ENCODE measurements at places on chromosomes 6 and 20. TPM values are rescaled to one million over a fixed set of nuclear protein-coding genes. Genes with fewer than 3 reads are reported as not detected.

DNA sequence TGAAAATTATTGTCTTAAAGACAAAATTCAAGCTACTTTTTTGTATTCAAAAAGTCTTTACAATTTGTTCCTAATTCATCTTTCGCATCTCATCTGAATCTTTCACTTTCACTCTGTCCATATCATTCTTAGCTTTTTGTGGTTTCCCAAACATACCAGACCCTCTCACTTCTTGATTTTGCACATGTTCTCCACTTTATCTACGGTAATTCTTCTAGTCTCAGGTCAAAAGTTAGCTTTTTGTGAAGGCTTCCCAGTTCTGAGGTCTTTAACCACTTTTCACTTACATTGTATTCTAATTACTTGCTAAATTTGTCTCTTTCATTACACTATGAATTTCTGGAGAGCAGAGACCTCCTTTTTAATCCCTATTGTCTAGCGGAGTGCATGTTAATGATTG lies 34.6 kb upstream of the EPHA7 start:
- H3K27me3 ChIP-seq: no peaks in the 10 kb centered on the region
- no peak overlapping the region for H3K27ac ChIP-seq
- no peaks in the 10 kb centered on the region for H3K36me3 ChIP-seq

DNA sequence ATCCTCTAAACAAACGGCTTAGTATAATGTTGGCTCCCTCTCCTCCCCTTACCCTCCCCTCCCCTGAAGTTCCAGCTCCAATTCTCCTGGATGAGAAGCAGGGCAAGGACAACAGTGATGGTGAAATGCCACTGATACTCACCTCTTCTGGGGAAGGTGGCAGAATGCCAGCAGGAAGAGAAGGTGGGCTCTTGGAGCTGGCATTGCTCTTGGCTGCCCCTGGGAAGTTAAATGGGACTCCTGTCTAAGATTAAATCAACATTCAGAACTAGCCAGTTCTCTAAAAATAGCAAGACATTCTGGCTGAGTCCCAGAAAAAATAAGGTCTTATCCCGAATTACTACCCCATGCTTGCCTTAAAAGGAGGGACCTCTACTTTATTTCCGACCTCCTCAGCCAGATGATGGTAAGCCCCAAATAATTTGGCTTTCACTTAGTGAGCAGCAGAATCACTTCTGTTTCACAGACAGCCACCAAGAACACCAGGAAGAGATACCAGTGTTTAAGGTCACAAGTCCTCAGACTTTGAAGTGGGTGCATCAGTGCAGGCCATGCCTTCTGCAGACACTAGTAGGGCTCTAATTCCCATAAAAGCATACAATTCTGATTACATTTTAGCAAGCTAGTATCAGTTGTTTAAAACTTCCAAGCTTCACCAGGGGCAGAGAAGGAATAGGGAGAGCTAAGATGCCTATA lies 46.0 kb upstream of the IL17A start:
- H3K27ac ChIP-seq: no peak overlapping the region
- no peak overlapping the region for H3K4me3 ChIP-seq
- H3K36me3 ChIP-seq: no peaks in the 10 kb centered on the region
- no peaks in the 10 kb centered on the region for H3K27me3 ChIP-seq
- DNase-seq: no peak
- no peaks in the 10 kb centered on the region for H3K4me1 ChIP-seq

GRCh38 chr6:105320271-105320670 lies 82.6 kb downstream of the PREP start:
- H3K27ac ChIP-seq: no peak overlapping the region
- no peaks in the 10 kb centered on the region for H3K4me1 ChIP-seq
- H3K36me3 ChIP-seq: no peaks in the 10 kb centered on the region
- no peak for DNase-seq
- H3K27me3 ChIP-seq: no peaks in the 10 kb centered on the region
- H3K4me3 ChIP-seq: no peak overlapping the region

DNA sequence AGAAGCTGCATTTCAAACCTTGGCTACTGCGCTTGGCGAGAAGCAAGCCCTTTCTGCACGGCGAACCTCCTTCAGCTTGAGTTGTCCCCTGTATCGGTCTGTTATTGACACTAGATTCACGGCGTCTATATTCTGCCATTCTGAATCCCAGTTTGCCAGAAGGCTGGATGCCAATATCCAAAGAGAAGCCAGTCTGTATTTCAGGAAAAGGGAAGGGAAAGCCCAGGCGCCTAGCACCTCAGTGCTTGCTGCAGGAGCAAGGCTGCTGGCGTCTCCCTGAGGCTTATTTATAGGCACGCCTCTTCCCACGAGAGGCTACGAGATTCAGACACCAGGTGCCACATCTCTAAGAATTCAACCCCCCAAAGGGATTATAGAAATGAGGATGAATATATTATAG lies 89.6 kb upstream of the CDH4 start:
- DNase-seq: no peak
- H3K27me3 ChIP-seq: no peaks in the 10 kb centered on the region
- no peaks in the 10 kb centered on the region for H3K4me1 ChIP-seq

- DNase-seq: no peak
- H3K27ac ChIP-seq: no peak overlapping the region
- no peaks in the 10 kb centered on the region for H3K4me1 ChIP-seq
- H3K36me3 ChIP-seq: no peaks in the 10 kb centered on the region
Measured at GRCh38 chr20:17589161-17589834, 19.4 kb downstream of the DSTN start.

- H3K4me3 ChIP-seq: no peak overlapping the region
- no peaks in the 10 kb centered on the region for H3K27me3 ChIP-seq
- H3K27ac ChIP-seq: no peak overlapping the region
- no peaks in the 10 kb centered on the region for H3K4me1 ChIP-seq
- DNase-seq: no peak
Measured at GRCh38 chr6:113104541-113104940, 752.6 kb upstream of the MARCKS start.

DNA sequence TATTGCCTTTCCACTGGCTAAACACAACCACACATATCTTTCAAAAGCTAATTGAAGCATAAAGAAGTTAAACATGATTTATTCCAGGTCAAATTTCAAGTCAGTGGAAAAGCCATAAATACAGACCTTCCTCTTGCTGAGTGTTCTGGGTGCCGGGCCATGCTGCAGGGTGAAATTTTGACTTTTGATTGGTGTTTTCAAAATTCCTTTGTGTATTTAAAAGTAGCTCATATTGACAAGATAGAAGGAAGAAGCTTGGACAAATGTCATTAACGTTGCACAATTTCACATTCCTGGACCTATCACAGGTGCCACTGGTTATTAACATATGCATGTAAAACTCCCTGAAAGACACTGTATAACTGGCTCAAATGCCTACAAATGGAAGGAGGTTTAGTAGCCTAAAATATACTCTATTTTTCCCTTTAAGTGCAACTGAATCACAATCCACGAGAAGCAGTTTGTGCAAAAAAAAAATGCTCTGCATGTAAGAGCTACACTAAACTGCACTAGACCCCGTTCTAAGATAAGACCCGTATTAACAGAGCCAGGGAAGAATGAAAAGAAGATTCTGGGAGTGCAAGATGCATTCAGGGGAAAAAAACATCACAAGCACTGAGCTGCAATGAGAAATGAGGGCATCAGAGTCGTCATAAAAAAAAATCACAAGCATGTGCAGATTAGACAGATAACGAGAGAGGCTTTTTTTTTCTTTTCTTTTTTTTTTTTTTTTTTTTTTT lies 30.4 kb downstream of the ATXN1 start:
- DNase-seq: no peak
- H3K4me1 ChIP-seq: no peaks in the 10 kb centered on the region
- H3K4me3 ChIP-seq: no peak overlapping the region
- no peak overlapping the region for H3K27ac ChIP-seq
- no peaks in the 10 kb centered on the region for H3K36me3 ChIP-seq
- H3K27me3 ChIP-seq: no peaks in the 10 kb centered on the region

- H3K27ac ChIP-seq: no peak overlapping the region
- peaks cover 12% of the 10 kb centered on the region for H3K36me3 ChIP-seq
- no peaks in the 10 kb centered on the region for H3K27me3 ChIP-seq
- DNase-seq: no peak
- peaks cover 34% of the 10 kb centered on the region for H3K4me1 ChIP-seq
- no peak overlapping the region for H3K4me3 ChIP-seq
Measured at GRCh38 chr6:8065519-8065911, 1.3 kb upstream of the BLOC1S5 start.

HCK gene
- 16.9 TPM for total RNA-seq

FILIP1 gene
- total RNA-seq: 0.15 TPM

POM121L2 gene
- not detected for total RNA-seq

TBXT gene
- 11.3 TPM for total RNA-seq

ZNF165 gene
- 0.26 TPM for total RNA-seq

TMEM74B gene
- not detected for total RNA-seq

Measured in Karpas-422 (cell line).